ENCODE measurements at places on chromosomes 4 and X.

- no peak for DNase-seq
Observed at GRCh38 chr4:33914386-33914785, 2329.9 kb downstream of the ARAP2 start.

GRCh38 chr4:133865612-133866327, 335.8 kb downstream of the PABPC4L start:
- DNase-seq = no peak

GRCh38 chrX:153732401-153732800, 7.7 kb downstream of the ABCD1 start:
- DNase-seq = no peak

DNA sequence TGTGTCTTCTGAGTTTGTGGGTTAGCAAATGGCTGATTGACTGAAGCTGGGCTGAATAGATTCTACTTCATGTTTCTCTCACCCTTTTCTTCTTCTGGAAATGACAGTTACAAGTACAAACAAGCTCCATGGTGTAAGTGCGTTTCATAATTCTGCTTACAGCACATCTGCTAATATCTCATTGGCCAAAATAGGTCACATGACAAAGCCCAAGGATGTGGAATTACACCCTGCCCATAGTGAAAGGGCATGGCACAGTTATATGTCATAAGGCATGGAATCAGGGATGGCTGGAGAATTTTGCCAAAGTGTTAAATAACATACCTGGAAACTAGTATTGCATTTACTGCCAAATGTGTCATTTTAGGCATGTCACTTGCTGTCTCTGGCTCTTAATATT, 327.2 kb downstream of the NKX6-1 start:
- no peak for DNase-seq
